ENCODE measurements at places on chromosomes 5 and 9.

- peak; percentile 9 for DNase-seq
Measured at GRCh38 chr5:44388321-44389089, 715 bp downstream of the FGF10 start.

GRCh38 chr9:91930475-91930874, 19.6 kb downstream of the ROR2 start:
- DNase-seq = no peak

- DNase-seq = peak; percentile 50
Measured at GRCh38 chr5:126516133-126516532, 78.9 kb downstream of the ALDH7A1 start.

DNA sequence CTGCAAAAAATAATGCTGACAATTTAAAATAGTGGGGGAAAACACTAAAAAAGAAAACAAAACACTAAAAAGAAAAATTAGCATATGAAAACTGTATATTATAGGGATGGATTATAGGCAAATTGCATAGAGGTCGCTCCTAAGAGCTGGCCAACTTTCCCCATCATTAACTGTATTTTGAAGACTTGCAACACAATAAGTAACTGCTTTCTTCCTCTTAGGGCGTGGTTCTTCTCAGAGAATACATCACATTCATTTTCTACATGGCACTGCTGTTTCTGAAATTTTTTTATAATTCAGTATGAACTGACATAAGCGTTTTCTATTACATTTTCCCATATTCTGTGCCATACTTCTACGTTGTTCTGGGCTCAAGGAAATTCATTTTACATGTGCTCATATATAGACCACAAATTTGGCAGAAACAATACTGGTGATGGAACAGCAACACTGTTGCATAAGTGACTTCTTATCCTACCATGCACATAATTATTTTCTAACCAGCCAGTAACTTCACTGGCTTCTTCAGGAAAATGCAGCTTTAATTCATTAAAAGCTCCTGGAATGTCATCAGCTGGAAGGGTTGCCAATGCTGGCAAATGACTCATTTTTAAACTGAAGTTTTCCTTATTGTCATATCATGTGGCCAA, 171.2 kb upstream of the DMAC1 start:
- DNase-seq = no peak

- DNase-seq = no peak
Measured at GRCh38 chr5:127666043-127666716, 17.3 kb downstream of the CTXN3 start.

DNA sequence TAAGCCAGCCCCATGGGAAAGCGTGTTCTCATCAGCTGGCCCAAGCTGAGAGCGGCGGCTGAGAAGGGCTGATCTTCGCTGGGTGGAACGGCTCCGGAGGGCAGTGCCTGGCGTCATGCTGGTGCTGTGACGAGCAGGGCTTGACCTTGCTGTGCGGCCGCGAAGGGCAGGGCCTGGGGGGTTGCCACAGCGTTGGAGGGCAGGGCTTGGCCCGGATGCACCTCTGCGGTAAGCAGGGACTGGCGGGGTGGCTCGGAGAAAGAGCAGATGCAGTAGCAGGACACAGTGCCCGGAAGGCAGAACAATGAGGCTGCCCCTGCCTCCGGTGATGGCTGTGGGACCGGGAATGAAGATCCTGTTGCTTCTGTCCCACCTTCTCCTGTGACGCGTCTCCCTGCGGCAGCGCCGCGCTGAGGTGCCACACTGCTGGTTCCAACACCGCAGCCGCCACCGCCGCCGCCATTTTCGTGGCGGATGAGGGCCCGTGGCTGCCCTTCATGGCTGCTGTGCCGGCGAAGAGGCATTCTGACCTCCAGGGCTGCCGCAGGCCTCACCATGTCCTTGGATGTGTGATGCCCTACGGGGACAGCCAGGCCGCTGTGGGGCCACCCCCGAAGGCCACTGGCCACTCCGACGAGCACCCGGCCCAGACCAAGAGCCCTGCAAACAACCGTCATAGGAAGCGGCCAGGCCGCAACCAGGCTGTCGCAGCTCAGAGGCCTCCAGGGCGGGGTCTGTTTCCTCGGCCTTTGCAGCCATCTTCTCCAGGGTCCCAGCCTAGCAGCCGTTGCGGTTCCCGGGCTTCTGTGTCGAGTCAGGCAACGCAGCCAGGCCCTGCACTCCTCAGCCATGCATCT, 890.5 kb upstream of the CTNND2 start:
- no peak for DNase-seq

DNA sequence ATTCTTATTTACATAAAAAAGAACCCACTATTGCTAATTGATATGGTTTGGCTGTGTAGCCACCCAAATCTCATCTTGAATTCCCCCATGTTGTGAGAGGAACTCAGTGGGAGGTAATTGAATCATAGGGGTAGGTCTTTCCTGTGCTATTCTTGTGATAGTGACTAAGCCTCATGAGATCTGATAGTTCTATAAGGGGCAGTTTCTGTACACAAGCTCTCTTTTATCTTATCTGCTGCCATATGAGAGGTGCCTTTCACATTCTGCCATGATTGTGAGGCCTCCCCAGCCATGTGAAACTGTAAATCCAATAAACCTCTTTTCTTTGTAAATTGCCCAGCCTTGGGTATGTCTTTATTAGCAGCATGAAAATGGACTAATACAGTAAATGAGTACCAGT, 58.2 kb upstream of the PRR16 start:
- peak; percentile 42 for DNase-seq

DNA sequence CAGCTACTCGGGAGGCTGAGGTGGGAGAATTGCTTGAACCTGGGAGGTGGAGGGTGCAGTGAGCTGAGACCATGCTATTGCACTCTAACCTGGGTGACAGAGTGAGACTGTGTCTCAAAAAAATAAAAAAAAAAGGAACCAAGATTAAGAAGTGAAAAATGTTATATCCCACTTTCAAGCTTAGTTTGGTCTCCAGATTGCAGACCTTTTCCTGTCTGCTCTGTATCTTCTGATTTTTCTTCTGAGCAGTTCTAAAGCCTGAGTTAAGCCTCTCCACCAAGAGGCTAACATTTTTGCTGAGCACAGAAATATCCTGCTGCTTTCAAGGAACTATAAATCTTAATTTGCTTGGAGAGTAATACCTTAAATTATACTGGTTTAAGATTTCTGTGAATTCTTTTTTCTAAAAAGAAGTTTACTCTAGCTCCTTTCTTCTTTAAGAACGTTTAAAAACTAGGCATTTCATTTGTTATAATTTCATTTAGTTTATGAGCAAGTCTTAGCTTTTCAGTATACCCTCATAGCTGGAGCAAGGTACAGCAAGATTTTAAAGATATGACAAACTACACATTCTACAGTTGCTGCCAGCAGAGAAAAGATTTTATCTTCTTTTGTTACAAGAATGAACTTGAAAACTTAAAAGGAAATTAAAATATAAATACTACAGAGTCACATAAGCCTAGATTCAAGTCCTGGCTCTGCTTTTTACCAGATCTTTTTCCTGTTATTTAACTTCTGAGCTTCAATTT, 55.0 kb downstream of the GARNL3 start:
- no peak for DNase-seq

GRCh38 chr5:42494414-42494813, 71.2 kb downstream of the GHR start:
- no peak for DNase-seq

GRCh38 chr5:65204966-65205365, 276.8 kb downstream of the ADAMTS6 start:
- no peak for DNase-seq

DNA sequence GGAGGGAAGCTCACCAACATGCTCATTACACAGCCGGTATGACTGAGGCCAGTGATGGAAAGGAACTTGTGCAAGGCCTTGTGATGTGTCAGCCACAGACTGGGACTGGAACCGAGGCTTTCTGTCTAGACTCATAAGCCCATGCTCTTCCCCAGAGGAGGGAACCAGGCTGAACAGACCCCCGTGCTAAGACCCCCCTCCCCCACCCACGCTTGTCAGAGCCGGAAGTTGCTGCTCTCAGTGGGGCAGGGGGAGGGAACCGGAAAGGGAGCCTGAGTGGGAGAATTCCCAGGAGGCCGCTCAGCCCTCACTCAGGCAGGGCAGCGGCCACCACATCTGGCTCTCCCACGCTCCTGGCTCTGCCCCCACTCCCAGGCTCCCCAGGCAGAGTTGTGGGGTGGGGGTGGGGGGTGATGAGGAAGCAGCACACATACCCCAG, 4.1 kb upstream of the PDGFRB start:
- peak; percentile 90 for DNase-seq

GRCh38 chr9:105426657-105427056, 21.2 kb upstream of the FSD1L start:
- no peak for DNase-seq

GRCh38 chr5:133274597-133274935, 222.8 kb downstream of the HSPA4 start:
- DNase-seq = no peak

DNA sequence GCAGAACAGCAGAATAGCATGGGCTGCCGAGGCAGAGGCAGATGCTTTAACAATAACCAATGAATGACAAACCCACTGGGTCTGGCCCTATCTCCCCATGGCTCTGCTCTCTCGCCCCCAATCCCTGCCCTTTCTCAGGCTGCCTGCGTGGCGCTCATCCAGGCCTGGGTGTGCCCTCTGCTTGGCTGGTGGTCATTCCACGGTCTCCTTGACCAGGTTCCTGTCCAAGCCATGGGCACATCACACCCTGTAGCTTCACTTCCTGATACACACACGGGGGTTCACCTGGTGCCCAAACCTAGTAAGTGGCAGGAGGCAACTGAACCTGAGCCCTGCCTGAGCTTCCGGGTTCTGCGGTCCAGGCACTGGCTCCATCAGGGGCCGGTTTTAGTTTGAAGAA, 87.6 kb downstream of the DAP start:
- no peak for DNase-seq

- peak; percentile 95 for DNase-seq
Measured at GRCh38 chr5:93163010-93163663, 417.9 kb downstream of the NR2F1-AS1 start.

DNA sequence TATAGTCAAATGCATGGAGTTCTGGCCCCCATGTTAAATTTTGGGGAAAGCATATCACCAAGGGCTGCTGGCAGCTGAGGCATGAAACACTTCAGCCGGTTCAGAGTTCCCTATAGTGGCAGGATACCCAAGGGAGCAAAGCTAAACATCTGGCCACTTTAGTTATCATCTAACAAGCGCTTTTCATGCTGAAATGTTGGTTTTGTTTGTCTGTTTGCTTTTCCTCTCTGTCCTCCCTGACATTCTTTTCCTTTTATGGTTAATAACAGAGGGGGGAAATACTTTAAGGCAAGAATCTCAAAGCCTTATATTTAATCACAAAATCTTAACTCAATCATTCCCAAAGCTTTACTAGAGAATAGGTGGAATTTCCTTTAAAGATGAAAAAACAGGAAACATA, 11.9 kb downstream of the APBA1 start:
- no peak for DNase-seq

DNA sequence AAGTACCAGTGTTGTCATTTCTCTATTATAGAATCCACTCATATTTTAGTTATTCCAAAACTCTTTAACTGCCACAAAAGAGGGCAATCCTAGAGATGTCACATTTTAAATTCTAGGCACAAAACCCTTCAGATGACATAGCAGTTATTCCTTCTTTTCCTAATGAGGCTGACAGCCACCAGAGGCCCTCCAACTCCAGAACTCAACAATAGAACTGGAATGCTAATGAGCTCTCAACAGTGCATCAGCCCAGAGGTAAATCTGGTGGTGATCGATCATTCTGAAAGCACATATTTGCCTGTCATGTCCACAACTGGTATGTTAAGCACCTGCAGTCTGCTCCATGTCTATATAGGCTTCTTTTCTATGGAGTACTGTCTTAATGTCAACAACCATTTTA, 40.2 kb upstream of the RAB3C start:
- no peak for DNase-seq

DNA sequence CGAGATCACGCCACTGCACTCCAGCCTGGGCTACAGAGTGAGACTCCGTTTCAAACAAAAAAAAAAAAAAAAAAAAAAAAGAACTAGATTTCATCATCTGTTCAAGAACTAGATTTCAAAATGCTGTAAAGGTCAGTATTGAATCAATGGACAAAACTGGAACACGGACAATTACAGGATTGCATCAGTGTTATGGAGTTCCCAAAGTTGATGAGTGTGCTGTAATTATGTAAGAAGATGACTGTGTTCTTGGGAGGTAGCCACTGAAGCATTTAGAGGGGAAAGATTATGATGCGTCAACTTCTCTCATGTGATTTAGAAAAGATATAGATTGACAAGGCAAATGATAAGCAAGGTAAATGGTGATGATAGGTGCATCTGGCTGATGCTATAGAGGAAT, 6.5 kb downstream of the FAM240B start:
- DNase-seq = peak; percentile 80

- DNase-seq = no peak
Measured at GRCh38 chr5:56302027-56302426, 68.9 kb upstream of the ANKRD55 start.

GRCh38 chr9:33742519-33742918, 52.8 kb upstream of the PRSS3 start:
- no peak for DNase-seq

- peak; percentile 97 for DNase-seq
Measured at GRCh38 chr5:52799358-52799982, 11.8 kb downstream of the ITGA1 start.

GRCh38 chr5:31824869-31825517, 186.1 kb downstream of the PDZD2 start:
- DNase-seq = no peak

GRCh38 chr9:120524863-120525262, 55.1 kb downstream of the CDK5RAP2 start:
- no peak for DNase-seq

GRCh38 chr5:1010641-1011046, 2.0 kb downstream of the NKD2 start:
- DNase-seq = no peak

GRCh38 chr5:56480078-56480704, 247.1 kb upstream of the ANKRD55 start:
- no peak for DNase-seq

- DNase-seq = no peak
Measured at GRCh38 chr9:120513825-120514396, 66.1 kb downstream of the CDK5RAP2 start.

DNA sequence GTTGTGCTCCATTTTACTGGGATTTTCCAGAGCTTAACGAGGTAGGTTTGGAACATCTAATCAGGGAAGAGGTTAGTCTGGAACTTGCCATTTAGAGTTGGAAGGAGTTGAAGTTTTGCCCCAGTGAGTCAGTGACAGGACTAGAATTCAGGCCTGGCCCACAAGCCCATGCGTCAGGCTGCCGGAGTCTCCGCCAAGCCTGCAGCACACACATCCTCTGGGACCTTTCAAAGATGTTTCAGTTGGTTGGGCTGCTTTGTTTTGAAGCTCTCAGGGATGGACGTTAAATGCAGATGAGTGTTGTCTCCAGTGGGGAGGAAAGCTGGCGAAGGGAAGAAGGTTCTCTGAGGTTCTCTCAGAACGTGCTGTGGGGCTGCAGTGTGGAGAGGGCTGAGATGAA, 147.0 kb downstream of the PSAT1 start:
- DNase-seq = no peak

- no peak for DNase-seq
Measured at GRCh38 chr9:121599872-121600585, 51.4 kb upstream of the DAB2IP start.

- DNase-seq = peak; percentile 81
Measured at GRCh38 chr9:116391306-116391900, 237.8 kb downstream of the PAPPA start.

- peak; percentile 28 for DNase-seq
Measured at GRCh38 chr5:137114529-137114928, 384.6 kb downstream of the SPOCK1 start.

Measured in AG10803 (cell line).